ENCODE measurements at places on chromosomes 11 and 22.

DNA sequence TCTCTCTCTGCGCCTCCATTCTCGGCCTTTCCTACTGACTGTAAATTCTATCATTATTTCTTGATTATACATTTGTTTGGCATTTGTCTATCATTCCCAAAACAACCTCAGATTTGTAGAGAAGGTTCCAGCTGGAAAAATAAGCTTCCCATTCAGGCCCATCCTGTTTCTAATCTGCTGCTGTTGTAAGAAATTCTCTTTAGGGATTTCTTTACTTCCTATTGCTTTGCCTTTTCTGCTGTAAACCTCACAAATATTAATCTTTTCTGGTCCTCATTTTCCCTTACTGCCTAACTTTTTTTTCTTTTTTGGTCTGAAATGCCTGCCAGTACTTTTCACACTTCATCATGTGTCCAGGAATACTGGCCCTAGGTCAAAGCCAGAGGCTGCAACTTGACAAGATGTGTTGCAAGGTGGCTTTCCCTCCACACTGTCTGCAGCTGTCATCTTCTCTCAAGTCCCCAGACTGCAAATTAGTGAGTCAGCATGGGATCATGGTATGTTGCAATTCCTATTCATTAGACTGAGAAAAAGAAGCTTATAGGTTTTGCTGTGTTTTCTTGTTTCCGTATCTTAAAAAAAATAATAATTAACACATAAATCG, 858.7 kb upstream of the CHORDC1 start:
- no peak for DNase-seq

DNA sequence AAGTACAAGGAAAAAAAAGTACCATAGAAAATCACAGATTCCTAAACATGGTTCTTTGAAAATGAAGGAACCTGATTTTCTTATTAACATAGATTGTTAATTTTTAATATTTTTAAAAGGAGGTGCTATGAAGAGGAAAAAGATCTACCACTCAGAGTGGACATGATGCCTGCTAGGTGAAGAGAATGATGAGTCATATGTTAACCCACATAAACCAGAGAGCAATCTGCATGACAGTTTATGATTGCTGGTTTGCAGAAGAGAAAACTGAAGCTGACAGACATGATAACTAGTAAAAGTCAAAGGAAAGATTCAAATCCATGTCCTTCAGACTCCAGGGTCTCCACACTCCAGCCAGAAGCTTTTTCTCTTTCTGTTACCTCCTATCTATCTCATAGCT, 1231.7 kb downstream of the LRRC4C start:
- no peak for DNase-seq

DNA sequence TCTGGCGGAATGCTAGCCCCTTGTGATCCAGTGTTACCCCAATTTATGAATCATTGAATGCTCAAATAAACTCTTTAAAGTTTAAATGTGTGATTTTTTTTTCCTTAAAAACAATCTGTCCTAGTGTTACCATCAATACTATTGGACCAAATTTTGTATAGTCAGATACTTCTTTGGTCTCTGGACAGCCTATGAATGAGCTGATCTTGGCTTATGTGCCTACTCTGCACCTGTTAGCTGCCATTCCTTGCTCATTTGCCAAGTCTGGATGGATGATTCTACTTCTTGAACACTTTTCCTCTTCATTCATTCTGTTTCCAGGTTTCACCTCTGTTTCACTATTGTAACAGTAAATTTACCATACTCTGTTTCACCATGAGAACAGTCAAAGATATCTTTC, 226.5 kb upstream of the ZBED5 start:
- DNase-seq: no peak

- DNase-seq: no peak
Measured at GRCh38 chr11:19243143-19243542, 2.4 kb upstream of the E2F8 start.

DNA sequence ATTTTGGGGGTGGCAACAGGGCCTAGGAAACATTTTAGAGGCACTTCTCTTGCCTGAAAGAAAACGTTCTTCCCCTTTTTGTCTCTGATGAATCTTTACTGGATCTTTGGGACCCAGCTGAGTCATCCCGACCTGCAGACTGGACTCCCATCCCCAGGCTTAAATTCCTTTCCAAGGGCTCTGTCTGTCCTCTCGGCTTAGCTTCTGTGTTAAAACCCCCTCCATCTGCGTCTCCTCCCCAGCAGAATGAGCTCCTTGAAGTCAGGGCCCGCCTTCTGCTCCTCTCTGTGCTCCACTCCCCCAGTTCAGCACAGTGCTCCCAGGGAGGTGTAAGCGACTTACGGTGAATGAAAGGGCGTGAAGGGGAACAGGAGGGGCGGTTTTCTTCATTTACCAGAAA, 895 bp upstream of the DAGLA start:
- no peak for DNase-seq

DNA sequence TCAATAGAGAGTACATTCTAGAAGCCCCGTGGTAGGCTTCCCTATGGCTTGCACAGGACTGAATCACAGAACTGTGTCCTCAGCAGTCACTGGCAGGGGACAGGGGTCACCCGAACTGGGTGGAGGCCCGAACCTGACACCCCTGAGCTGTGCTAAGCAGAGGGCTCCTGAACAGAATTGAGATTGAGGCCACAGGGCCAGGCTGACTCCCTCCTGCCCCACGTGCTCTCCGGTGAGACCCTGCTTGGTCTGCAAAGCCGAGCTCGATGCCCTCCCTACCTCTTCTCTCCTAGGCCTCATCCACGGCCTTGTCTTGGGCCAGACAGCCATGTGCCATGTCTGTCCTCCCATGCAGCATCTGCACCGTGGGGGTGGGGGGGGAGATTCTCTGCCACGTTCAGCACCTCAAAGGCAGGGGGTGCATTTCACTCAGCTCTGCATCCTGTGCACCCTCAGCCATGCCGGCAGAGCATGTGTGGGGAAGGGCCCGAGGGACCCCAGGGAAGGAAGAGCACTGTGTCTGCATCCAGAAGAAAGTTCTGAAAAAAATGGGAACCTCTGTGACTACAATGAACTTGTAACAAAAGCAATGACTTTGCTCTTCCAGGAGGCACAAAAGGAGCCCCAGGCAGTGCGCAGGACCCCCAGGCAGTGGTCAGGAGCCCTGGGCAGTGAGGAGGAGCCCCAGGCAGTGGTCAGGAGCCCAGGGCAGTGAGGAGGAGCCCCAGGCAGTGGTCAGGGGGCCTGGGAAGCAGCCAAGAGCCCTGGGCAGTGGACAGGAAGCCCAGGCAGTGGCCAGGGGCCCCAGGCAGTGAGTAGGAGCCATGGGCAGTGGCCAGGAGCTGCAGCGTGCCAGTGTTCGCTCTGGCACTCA, 76.7 kb upstream of the SEPTIN5 start:
- no peak for DNase-seq

- no peak for DNase-seq
Measured at GRCh38 chr11:30431127-30431814, 108.4 kb downstream of the ARL14EP start.

DNA sequence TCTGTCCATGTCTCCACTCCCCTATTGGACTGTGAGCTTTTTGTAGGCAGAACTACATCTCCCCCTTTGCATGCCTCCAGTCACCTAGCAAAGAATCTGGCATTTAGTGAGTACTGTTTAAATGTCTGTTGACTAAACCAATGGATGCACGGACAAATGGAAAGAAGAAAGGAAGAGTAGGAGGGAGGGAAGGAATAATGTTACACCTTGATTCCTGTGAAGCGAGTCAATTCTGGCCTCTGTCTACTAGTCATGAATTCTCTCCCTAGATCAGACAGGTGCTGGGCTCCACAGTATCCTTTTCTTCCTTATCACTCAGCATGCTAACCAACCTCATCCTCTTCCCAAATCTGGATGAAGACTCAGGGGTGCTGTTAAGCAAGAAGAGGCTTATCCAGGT, 33.6 kb downstream of the GALNT18 start:
- no peak for DNase-seq
